CD4-positive, alpha-beta T cell treated with Interferon alpha-2 for 1 hour (primary cell): ENCODE measurements at places on chromosomes 2 and 18.

- no peak for DNase-seq
These were observed 872 bp downstream of the DSG2 start for GRCh38 chr18:31498574-31499524.

- no peak for DNase-seq
These were observed 531.9 kb downstream of the XIRP2 start for GRCh38 chr2:167420211-167420610.

DNA sequence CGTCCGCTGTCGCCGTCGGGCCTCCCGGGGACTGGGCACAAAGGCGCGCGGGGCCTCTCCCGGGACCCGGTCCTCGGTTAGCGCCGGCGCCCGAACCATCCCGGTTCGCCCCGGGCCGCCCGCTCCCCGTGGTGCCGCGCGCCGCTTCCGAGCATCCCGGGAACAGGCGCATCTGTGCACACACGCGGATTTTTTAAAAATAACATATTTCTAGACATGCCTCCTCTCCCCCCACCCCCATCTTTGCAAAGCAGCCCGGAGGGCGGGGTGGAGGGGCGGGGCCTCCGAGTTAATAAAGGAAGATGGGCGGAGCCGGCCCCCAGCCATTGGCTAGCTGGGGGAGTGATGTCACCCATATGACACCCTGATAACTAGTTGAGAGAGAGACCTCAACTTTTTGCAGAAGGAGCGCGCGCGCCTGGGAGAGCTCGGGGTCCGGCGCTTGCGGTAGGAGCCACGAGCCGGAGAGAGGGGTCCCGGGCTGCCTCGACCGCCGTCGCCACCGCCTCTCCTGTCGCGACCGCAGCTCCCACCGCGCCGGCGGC, at the start of gene SOX11:
TSS of gene SOX11 (plus strand) at position 400 of the 545 bp plus-strand sequence. CDS start 338 bp downstream, outside the sequence.
- no peak for DNase-seq

GRCh38 chr2:142061733-142062132, 69.1 kb downstream of the LRP1B start:
- no peak for DNase-seq

DNA sequence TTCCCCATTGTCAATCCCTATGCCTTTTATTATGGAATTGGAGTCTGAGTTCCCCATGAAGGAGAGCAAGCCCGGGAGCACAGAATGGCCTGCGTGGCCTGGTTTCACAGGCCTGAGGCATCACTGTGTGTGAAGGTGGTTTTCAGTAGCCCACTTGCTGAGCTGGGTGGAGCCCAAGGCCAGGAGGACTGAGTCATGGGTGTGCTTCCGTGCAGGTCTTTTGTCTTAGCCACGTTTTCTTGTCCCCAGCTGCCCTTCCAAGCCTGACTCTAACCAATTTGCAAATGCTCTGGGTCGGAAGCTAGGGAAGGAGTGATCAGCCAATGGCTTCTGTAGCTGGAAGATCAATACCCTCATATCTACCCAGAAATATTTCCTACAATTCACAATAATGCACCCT, 119.2 kb downstream of the MAPK4 start:
- no peak for DNase-seq

DNA sequence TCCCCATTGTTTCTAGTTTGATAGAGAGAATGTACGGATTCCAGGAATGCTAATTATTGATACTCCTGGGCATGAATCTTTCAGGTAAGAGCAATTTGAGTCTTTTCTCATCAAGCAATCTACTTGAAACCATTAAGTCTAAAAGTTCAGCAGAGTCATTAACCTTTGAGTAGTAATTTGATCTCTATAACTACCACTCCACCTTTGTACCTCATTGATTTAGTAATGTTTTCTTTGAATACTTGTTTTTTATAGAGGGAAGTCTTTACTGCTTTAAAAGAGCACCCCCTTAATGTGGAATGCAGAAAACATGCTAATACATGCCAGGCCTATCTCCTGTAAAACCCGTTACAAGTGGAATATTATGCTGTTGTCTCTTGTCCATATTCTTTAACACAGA, 45.0 kb downstream of the EIF5B start:
- DNase-seq, result no peak
